ENCODE measurements at places on chromosomes 3 and 15.

- DNase-seq, result no peak
Measured at GRCh38 chr3:182364723-182365650, 428.3 kb upstream of the ATP11B start.

DNA sequence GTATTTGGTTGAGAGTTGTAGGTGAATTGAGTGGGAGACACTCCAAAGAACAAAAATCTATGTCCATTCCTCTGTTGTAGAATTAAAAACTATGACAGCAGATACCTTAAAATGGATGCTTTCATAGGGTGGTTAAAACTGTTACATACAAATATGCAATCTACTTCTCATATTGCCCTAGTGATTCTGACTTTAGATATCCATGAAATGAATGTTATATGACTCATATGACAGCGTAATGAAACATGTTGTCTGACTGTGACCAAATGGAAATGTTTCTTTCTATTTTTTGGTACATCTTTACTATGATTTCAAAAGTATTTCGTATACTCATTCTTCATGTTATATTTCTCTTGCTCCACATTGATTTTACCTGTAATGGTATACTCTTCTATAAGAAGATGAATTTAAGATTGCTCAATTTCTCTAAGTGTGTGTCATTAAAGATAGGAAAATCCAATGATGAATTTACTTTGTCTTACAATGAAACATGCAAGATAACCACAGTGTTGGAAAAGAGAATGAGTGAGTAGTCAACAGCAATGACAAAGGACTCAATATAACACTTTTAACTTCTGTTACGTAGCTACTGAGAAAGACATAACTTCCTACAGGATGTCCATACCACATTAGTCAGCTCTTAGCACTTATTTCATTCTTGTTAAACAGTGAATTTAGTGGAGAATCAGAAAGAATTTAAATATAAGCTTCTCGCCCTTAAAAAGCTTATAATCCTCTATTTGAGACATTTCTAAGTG, 79.3 kb upstream of the LSAMP start:
- DNase-seq, result no peak

DNA sequence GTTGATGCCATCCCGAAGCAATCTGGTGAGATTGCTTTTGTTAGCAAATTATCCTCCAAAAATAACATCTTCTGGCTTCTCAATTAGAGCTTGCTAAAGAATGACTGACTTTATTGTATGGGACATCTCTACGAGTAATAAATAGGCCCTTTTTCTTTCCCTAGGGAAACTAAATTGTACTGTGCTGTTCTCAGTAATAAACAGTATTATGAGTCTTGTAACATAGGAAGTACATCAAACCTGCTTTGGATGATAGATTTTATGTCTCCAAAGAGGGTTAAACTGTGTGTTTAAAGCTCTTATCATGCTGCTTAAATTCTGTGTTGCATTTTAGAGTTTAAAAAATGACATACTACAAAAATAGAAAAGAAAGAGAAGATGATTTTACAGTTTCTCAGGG, 153.4 kb upstream of the THRB start:
- no peak for DNase-seq

DNA sequence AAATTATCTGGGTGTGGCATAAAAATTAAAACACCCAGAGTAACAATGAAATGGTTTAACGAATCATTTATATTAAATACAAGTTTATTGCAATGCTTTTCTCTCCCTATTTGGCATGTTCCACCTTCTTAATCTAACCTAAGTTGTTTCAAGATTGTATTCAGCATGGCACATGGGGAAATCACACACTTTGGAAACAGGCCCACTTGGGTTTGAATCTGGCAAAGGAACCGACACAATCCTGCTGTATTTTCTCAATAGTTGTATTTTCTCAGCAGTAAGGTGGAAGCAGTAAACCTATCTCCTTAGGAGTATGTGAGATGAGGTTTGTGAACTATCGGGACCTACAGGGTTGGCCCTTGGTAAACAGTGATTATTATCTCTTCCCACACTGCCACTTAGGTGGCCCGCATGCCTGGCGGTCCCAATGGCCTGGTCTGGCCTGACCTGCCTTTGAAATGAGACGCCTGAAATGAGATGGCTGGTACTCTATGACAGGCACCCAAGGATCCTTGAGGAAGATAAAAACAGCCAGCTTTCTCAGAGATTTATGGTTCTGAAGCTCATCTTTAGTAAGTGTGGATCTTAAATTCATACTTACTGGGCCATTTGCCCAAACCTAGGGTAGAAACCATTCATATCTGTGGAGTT, 45.3 kb upstream of the VILL start:
- no peak for DNase-seq

GRCh38 chr15:79644091-79644490, 212.0 kb downstream of the MINAR1 start:
- no peak for DNase-seq

All from left renal cortex interstitium (tissue), 4 donors.